ENCODE measurements at places on chromosomes 16 and 17. TPM values are rescaled to one million over a fixed set of nuclear protein-coding genes. Genes with fewer than 3 reads are reported as not detected.

The ABCC11 gene
- total RNA-seq: 0.20 TPM

The TNFRSF12A gene
- total RNA-seq: 174 TPM

The LDHD gene
- 0.40 TPM for total RNA-seq

The ITGA2B gene
- total RNA-seq: not detected

The CTRB2 gene
- not detected for total RNA-seq
